ENCODE measurements at places on chromosomes 13 and 19. TPM values are rescaled to one million over a fixed set of nuclear protein-coding genes. Genes with fewer than 3 reads are reported as not detected.

MYH14 gene
- 5.5 TPM for total RNA-seq

TUBA3C gene
- not detected for total RNA-seq

ZIK1 gene
- total RNA-seq: not detected

ZNF723 gene
- total RNA-seq: not detected

DACH1 gene
- not detected for total RNA-seq

C1QTNF9 gene
- not detected for total RNA-seq
